ENCODE measurements at places on chromosomes 6 and 20.

GRCh38 chr6:70849348-70850069, 107.4 kb downstream of the B3GAT2 start:
- no peak for ATAC-seq

GRCh38 chr20:11372876-11373790, 544.6 kb upstream of the BTBD3 start:
- ATAC-seq, result no peak

- ATAC-seq, result no peak
Measured at GRCh38 chr6:133741375-133741861, 147.5 kb upstream of the TCF21 start.

DNA sequence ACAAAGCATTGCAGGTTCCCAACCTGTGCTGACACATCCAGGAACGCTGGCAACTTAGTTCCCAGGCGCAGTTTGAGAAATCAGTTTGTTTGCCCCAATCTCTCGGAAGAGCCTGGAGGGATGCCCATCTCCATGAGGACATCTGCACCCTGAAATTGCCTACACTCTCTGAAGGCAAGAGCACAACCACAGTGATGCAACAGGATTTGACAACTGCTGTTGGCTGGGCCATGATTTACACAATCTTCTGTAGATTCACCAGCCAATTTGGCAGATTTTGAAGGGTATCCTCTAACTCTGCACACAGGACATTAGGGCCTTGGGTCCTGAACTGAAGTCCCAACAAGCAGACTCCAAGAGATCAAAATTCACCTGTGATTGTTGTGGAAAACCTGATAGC, 3.4 kb downstream of the APMAP start:
- ATAC-seq, result no peak

GRCh38 chr6:109434456-109434855, 6.0 kb downstream of the PPIL6 start:
- ATAC-seq, result no peak

GRCh38 chr6:155227046-155227445, 36.8 kb upstream of the CLDN20 start:
- ATAC-seq, result no peak

DNA sequence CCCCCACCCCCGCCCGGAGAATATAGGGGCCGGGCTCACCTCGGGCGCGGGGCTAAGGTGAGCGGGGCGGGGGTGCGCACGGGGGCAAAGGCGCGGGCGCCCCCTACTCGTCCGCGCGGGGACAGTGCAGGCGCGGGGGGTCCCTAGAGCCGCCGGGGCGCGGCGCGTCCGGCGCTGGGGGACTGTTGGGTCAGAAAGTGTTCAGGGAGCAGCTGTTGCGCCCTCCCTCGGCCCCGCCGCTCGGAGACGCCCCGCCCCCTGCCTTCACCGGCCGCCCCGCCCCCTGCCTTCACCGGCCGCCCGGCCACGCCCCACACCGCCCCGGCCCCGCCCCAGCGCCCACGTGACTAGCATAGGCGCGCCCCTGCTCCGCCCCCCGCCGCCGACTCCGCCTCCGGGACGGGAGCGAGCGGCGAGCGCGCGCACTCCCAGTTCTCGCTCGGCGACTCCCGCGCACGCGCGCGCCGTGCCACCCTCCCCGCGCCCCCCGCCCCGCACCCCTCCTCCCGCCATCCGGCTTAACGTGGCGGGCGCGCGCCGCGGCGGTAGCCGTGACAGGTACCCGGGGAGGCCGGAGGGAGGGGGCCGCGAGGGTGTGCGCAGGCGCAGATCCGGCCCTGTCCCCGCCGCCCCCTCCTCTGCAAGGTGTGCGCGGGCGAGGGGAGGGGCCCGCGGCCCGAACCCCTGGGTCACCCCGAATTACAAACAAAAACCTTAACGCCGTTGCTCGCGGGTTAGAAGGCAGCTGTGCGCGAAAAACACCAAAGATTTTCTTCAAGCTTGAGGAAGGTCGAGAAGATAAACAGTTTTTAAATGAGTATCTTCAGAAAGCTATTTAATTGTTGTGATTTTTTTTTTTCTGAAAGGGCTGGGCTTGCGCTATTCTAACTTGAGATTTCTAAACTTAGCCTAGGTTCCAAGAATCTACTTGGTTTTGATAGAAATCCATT, 704 bp upstream of the ZNF217 start:
- peak; percentile 75 for ATAC-seq

DNA sequence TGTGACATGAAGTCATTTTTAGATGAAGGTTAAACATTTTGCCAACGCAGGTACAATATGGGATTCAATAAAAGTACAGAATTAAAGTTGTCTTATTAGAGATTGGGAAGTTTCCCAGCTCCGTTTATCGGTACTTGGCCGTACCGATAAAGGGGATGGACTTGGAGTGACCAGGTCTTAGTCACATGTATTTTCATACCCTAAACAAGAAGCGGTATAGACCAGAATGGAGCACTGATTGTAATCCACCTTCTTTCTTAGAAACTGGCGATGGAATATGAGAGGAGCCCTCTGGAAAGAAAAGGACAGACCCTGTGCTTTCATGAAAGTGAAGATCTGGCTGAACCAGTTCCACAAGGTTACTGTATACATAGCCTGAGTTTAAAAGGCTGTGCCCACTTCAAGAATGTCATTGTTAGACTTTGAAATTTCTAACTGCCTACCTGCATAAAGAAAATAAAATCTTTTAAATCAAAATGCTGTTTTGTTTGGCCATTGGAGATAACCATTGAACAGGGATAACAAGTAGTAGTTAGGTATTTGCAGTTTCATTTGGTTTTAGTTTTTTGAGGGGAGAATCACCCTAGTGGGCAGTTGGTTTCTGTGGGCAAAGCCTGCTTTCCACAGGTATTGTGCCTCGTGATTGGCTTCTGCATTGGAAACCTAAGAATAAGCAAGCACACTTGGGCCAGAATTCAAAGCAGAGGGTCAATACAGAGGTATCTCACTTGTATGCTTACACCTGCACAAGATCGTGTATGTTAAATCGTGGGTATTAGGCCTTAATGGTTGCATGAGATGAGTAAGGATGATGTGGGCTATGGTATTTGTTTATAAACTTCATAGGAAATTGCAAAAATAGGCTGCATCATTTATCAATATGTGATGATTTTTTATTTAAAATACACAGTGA, 11.2 kb upstream of the ZNFX1 start:
- no peak for ATAC-seq

- no peak for ATAC-seq
Measured at GRCh38 chr20:31721408-31722256, 1.0 kb downstream of the BCL2L1 start.

DNA sequence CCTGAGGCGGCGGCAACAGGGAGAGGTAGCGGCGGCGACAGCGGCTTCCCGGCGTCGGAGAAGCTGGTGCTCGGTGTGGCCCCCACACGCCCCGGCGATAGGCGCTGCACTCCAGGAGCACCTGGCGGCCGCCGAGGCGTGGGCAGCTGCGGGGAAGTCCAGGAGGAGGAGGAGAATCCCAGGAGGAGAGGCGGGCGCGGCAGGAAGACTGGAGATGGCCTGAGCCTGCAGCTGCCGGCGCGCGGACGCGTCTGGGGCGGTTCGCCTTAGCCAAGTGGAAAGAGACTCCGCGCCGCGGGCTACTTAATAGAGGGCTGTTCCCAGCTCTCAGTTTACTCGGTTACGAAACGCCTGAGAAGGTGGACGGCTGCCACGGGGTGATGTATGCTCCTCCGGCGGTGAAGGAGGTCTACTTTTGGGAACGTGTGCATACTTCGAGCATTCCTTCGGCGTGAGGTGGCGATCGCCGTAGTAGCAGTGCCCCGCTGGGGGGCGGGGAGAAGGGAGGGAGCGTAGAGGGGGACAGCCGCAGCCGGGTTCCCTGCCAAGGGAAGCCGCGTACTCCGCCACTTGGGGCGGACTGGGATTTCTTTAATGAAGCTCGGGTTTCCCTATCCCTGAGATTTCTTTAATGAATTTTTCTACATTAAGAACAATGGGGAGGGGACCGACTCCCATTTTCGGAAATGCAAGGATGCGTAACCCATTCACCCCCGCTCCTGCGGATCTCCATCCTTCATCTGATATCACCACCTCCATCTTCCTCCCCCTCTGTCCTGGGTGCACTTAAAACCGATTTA, at the start of gene COL12A1:
Gene COL12A1 (minus strand): TSS at position 278 of the 800 bp plus-strand sequence. CDS start 3,261 bp downstream, outside the sequence.
- ATAC-seq, result peak; percentile 39

DNA sequence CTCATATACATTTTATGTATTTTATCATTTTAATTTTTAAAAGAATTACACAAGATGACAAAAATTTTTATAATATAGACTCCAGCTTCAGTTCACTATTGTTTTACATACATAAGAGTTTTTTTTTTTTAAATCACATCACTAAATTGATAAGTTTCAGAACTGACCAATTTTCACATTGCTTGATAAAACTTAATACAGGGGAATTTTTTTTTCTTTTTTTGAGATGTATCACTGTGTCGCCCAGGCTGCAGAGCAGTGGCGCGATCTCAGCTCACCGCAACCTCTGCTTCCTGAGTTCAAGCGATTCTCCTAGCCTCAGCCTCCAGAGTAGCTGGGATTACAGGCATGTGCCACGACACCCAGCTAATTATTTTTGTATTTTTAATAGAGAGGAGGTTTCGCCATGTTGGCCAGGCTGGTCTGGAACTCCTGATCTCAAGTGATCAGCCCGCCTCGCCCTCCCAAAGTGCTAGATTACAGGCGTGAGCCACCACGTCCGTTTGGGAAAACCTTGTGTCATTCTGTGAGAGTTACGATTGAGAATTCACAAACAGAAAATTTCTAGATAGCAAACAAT, 36.6 kb upstream of the BTN3A2 start:
- peak; percentile 7 for ATAC-seq

GRCh38 chr20:31606804-31607639, 1.9 kb downstream of the ID1 start:
- peak; percentile 16 for ATAC-seq

- no peak for ATAC-seq
Measured at GRCh38 chr6:80622641-80623040, 516.2 kb downstream of the BCKDHB start.

- no peak for ATAC-seq
Measured at GRCh38 chr6:55998576-55998975, 123.2 kb upstream of the BMP5 start.

- ATAC-seq, result no peak
Measured at GRCh38 chr6:71724456-71725125, 161.8 kb upstream of the RIMS1 start.
